ENCODE measurements at places on chromosomes 6 and 20.
A peak's percentile ranks its signal among the peaks of the same experiment; 100 is the strongest.

GRCh38 chr6:6248651-6249050 is 71.8 kb downstream of the F13A1 start:
- DNase-seq = no peak

DNA sequence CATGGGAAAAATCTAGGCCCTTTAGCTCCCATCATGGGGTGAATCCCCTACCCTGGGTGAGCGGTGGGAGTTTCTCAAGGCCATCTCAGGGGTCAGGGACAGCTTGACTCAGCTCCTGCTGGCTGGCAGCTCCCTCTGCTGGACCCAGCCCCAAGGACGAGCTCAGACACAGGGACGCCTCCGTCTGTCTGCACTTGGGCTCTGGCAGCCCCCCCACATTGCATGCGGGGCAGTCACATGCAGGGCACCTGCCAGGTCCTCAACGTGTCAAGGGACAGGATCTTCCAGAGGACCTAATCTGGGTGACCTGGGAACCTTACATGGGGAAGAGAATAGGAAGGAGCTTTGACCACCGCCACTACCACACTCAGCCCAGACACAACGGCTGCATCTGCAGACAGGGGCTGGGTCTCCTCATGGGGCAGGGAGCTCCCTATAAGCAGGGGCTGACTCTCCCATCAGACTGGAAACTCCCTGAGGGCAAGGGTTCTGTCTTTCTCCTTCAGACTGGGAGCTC is 173.4 kb downstream of the MRPL14 start:
- DNase-seq = no peak

GRCh38 chr6:159997498-159998101 is 28.7 kb downstream of the IGF2R start:
- no peak for DNase-seq

DNA sequence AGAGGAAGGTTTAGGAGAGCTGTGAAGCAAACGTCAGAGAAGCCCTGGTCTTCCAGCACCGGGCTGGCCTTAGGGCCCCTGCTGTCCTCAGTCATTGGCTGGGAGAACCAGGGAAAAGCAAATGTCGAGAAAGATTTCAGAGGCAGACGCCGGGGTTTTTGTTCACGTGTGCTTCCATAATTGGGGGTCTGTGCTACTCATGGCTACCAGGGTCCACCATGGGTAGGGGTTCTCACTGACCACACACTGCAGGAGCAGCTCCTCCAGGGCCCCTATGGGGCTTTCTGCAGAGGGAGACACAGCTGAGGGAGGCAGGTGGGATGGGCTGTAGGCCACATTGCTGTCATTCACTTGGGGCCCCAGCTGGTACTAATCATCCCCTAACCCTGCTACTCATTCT is 291.8 kb upstream of the FOXQ1 start:
- DNase-seq = no peak

DNA sequence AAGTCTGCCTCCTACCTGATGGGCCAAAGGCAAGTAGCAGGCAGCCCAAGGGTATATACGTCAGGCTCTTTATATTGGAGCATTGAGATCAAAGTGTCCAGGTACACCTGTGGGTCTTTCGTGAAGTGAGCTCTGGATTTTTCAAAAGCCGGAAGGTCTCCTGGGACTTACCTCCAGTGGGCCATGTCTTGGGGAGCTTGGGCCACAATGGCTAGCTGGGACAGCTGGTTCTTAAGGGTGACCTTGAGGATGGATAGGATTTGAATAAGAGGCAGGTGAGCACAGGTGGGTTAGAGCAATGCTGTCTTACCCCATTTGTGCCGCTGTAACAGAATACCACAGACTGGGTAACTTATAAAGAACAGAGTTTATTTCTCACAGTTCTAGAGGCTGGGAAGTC is 153.4 kb downstream of the CDC5L start:
- no peak for DNase-seq

DNA sequence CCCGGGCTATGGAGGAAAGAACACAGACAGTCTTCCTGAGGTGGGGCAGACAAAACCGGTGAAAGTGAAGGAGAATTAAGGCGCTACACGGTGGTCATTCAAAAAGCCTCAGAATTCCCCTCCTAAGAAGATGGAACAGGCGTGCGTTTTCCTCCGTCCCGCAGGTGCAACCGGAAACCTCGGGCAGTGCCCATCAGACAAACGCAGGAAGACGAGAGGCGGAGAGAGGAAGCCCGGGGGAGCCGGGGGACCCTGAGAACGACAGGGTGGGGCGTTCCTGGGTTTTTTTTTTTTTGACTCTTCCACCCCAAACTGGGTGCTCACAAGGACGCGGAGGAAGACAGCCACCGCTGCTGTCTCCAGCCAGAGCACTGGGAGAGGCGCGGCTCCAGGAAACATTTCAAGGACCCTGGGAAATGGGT is 25.4 kb downstream of the TTLL2 start:
- no peak for DNase-seq

DNA sequence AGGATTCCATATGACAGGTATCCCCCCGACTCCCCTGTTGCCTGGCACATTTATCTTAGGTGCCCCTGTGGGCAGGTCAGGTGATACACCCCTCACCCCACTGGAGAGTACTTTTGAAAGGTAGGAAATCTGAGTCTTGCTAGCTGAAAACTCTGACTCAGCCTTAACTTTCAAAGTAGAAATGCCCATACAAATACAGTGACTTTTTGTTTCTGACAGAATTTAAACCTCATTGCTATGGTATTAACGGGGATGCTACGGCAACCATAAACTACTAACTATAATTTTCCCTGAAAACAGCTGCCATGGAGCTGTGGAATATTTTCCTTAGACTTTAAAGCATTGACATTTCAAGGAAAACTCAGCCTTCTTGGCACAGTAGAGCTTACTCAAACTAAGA is 536.0 kb downstream of the RFPL4B start:
- no peak for DNase-seq

GRCh38 chr20:208942-209566 is 18.0 kb upstream of the DEFB129 start:
- DNase-seq = peak; percentile 46

DNA sequence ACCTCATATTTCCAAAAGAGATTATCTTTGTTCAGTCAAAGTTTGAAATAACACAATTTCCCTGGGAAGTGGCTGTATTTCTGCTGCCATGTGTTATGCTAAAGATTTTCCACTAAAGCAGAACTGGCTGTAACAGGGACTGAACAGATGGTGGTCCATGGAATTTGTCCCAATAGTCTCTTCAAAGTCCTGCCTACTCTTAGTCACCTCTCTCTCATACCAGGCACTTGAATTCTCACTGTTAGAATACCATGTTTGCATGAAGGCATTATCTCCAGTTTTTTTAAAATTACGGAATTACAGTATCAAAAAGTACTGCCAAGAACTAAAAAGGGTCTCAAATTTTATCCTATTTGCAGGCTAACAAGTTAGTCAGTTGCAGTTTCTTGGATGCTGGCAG is 105.0 kb upstream of the HDDC2 start:
- DNase-seq = no peak

DNA sequence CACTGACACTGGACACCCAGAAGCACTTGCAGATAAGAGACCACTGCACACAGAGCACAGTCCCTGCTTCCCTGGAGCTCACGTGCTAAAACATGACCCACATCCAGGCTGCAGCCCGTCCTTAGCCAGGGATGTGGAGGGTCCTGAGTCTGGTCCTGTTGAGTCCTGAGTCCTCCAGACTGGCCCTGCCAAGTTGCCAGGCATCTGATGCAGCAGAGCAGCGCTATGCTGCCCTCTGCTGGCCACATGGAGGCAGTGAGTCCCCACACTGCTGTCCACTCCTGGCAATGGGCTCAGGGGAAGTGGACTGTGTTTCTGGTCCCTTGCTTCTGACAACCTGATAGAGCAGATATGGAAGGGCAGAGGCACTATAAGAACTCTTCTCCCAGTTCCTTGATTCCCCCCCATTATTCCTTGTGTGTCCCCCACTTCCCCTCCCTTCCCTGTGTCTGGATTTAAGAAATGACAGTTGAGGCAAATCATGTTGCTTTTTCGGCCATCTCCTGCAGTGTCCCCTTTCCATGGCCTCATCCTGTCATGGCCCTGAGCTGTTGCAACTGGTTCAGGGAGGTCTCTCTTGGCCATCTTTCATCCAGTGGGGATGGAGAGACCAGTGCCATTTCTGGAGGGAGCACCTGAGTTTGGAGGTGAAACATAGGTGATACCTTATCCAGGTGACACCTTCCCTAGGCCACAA is 86.0 kb downstream of the DHX35 start:
- peak; percentile 28 for DNase-seq

DNA sequence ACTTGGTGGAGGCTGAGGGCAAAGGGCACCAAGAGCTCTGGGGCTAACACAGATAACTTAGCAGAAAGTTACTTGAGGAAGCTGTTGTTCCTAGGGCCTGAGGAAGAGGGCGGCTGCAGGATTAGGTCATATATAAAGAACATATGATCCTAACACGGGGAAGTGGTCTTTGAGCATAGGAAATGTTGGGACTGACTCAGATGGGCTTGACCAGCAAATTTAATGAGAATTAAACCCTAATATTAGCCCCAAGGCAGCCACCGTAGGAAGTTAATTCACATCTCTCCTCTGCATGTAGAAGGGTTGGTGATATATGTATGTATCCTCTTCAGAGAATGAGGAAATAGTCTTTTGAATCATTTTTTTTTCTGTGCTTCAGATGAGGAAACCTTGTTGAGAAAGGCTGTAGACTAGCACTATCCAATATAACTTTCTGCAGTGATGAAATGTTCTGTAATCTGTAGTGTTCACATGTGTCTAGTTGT is 9.2 kb upstream of the ZBTB9 start:
- DNase-seq = no peak

DNA sequence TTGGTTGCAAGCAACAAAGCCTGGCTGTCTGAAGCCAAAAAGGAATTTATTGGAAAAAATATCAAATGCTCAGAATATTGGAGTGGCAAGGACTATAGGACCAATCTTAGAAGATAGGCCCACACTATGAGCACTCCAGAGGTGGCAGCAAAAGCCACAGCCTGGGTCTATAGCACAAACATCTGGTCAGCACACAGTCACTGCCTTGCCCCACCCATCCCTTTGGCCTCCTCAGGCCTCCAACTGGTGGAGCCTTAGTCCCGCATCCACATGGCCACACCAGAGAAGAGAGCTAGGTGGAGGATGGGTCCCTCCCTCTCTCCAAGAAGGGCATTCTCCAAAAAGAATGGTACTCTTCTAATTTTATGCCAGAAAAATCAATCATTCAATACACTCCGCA is 14.0 kb downstream of the NUDT3 start:
- no peak for DNase-seq

GRCh38 chr20:16491294-16491905 is 81.8 kb downstream of the KIF16B start:
- no peak for DNase-seq

- DNase-seq = no peak
Observed at GRCh38 chr20:17587824-17588223, 17.9 kb downstream of the DSTN start.

DNA sequence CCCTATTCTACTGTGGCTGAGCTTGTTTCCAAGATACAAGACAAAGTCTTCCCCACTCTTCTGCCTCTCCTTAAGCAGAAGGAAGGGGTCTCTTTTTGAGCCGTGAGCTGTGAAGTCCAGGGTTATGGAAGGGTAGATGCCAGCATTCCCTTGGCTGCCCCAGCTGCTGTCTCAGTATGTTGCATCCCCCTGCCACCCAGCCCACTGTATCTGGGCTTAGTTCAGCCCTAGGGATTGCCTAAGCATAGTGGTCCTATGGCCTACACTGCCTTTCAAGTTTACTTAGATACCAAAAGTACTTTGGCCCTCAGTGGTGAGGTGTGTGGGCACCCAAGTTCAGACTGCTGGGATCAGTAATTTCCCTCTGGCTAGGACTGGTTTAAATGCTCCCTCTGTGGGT is 421.9 kb upstream of the KHDRBS2 start:
- no peak for DNase-seq

- DNase-seq = no peak
Observed at GRCh38 chr6:83708546-83708969, 343 bp downstream of the SNAP91 start.

GRCh38 chr20:45407067-45407745 is 883 bp upstream of the DBNDD2 start:
- DNase-seq = no peak

DNA sequence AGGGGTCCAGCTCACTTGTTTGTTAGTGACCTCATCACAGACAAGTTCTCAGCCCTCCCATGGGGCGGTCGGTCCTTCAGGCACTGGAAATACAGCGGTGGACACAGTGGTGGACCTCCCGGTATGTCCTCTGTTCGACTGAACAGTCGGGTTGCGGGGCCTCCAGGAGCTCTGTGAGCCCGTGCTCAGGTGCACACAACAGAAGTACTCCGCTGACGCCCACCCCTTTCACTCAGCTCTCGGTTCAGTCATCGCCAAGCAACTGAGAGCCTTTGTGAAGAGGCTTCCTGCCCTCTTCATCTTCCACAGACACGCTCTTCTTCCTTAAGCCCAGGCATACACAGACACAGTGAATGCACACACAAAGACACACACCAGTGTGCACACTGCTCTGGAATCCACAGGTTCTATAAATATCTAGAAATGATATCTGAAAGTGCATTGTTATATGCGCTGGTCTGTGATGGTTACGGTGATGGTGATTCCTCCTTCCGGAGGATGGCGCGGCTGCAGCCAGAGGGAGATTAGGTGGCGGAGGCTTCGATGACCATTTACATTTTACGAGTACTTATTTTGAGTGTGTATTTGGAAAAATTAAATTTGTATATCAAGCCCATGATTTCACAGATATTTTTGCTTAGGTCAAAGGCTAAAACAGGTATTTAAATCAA is 46.8 kb upstream of the BHLHE23 start:
- DNase-seq = no peak

DNA sequence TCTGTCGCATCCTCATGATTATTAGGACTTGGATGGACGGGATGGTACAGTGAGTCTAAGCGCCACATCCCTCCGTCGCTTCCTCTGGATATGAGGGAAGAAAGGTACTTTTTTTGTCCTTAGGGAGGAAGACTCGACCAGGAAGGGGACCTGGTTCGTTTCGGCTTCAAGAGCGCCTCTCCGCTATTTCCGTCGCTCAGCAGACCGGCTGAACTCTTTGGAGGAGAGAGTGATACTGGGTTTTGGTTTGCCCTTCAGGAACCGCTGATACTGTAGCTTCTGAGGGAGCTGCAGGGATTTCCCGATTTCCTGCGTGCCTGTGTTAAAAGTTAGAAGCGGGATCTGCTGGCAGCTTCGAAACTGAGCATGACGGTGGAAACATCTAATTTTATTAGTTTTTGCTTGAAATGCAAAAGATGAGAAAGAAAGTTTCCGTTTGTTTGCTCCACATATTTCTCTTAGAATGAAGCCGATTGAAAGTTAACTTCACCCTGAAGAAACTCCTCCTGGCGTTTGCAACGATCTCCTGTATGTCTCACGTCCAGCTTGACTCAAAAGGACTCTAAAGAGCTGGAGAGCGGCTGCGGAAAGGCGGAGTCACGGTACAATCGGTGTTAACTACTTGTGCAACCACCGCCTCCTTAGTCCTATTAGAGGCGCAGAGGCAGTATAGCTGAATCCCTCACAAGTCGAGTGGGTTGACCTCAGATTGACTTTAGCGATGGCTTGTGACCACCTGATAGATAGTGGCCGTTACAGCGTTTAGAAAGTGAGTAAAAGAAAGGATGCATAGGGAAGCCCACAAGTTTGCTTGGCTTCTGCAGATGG is 129.4 kb downstream of the TRIM27 start:
- no peak for DNase-seq

GRCh38 chr6:45783716-45784115 is 231.9 kb downstream of the CLIC5 start:
- peak; percentile 45 for DNase-seq

DNA sequence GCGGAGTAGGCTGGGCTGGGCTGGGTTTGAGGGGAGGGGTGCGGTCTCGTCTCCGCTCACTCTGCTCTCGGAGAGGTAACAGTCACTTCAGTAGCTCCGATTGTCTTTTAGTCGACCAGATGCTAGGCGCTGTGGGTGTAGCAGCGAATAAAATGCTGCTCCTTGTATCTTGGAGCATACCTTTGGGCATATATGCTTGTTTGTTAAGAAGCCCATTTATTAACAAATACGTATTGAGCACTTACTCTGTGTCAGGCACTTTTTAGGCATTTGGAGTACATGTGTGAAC is 545 bp downstream of the ACTR5 start:
- no peak for DNase-seq
